Epithelial cell of umbilical artery (primary cell): ENCODE measurements at places on chromosomes 3 and 15. TPM values are rescaled to one million over a fixed set of nuclear protein-coding genes. Genes with fewer than 3 reads are reported as not detected.

LPP gene
- total RNA-seq, result 29.6 and 47.7 TPM in 2 replicates

KIF23 gene
- total RNA-seq, result 34.1 and 44.5 TPM in 2 replicates

UQCC5 gene
- total RNA-seq, result 2.6 and 23.6 TPM in 2 replicates

ZDHHC3 gene
- total RNA-seq, result 28.9 and 37.7 TPM in 2 replicates

KCNH8 gene
- under 0.01 TPM in 1 of 2 replicates, not detected in the other for total RNA-seq

IL1RAP gene
- 7.8 and 9.7 TPM in 2 replicates for total RNA-seq

EXD1 gene
- not detected in 2 replicates for total RNA-seq

TBC1D5 gene
- total RNA-seq, result 60.7 and 86.2 TPM in 2 replicates

SH3GL3 gene
- not detected in 2 replicates for total RNA-seq

GRIP2 gene
- total RNA-seq, result not detected in 2 replicates

FSTL1 gene
- total RNA-seq, result 483 and 818 TPM in 2 replicates

SLC28A2 gene
- not detected in 2 replicates for total RNA-seq

NR2E3 gene
- total RNA-seq, result 0.15 and 0.32 TPM in 2 replicates

DNAJC17 gene
- total RNA-seq, result 19.8 and 56.7 TPM in 2 replicates

KNG1 gene
- total RNA-seq, result not detected in 2 replicates

CCDC13 gene
- 1.3 TPM in 1 of 2 replicates, not detected in the other for total RNA-seq

CHRNA3 gene
- not detected in 2 replicates for total RNA-seq

TMEM87A gene
- total RNA-seq, result 68.5 and 70.2 TPM in 2 replicates

HGD gene
- 0.32 TPM in 1 of 2 replicates, not detected in the other for total RNA-seq

ADCY5 gene
- total RNA-seq, result under 0.01 TPM in 1 of 2 replicates, not detected in the other

USP4 gene
- total RNA-seq, result 15.9 and 22.3 TPM in 2 replicates

VGLL3 gene
- total RNA-seq, result 3.2 and 5.6 TPM in 2 replicates

RTP3 gene
- not detected in 2 replicates for total RNA-seq

IL20RB gene
- total RNA-seq, result 0.65 and 1.1 TPM in 2 replicates

GOLGA8J gene
- under 0.01 TPM in 1 of 2 replicates, not detected in the other for total RNA-seq

MORC1 gene
- total RNA-seq, result not detected in 2 replicates

TSC22D2 gene
- 5.2 TPM in 2 replicates for total RNA-seq

LRRIQ4 gene
- not detected in 2 replicates for total RNA-seq

CLDN11 gene
- total RNA-seq, result 98.7 and 169 TPM in 2 replicates

C3orf22 gene
- total RNA-seq, result not detected in 2 replicates

PCOLCE2 gene
- total RNA-seq, result 1.3 and 2.6 TPM in 2 replicates

GOLGA8N gene
- 1.6 and 2.1 TPM in 2 replicates for total RNA-seq

DNAH1 gene
- total RNA-seq, result 0.97 and 1.5 TPM in 2 replicates

DCBLD2 gene
- 58.8 and 76.0 TPM in 2 replicates for total RNA-seq

SLC28A1 gene
- total RNA-seq, result not detected in 2 replicates

CMTM8 gene
- total RNA-seq, result 1.5 and 1.6 TPM in 2 replicates

PARP15 gene
- 0.32 TPM in 1 of 2 replicates, not detected in the other for total RNA-seq

LRRN1 gene
- total RNA-seq, result not detected in 2 replicates

PLSCR2 gene
- total RNA-seq, result not detected in 2 replicates

HIGD2B gene
- not detected in 2 replicates for total RNA-seq

GPR160 gene
- 0.97 and 1.2 TPM in 2 replicates for total RNA-seq

GRM7 gene
- 0.30 TPM in 1 of 2 replicates, not detected in the other for total RNA-seq

TMEM42 gene
- total RNA-seq, result 11.9 and 12.0 TPM in 2 replicates

GP5 gene
- not detected in 2 replicates for total RNA-seq

MOBP gene
- total RNA-seq, result not detected in 2 replicates

ZIC4 gene
- 0.65 and 0.91 TPM in 2 replicates for total RNA-seq

SHC4 gene
- 0.15 and 0.65 TPM in 2 replicates for total RNA-seq

NRROS gene
- 3.2 and 4.1 TPM in 2 replicates for total RNA-seq

FBN1 gene
- total RNA-seq, result 57.8 and 82.2 TPM in 2 replicates

C3orf38 gene
- total RNA-seq, result 21.1 and 28.4 TPM in 2 replicates

FBXO40 gene
- under 0.01 TPM in 1 of 2 replicates, not detected in the other for total RNA-seq

TTLL13 gene
- total RNA-seq, result 0.15 TPM in 1 of 2 replicates, not detected in the other
